ENCODE measurements at places on chromosomes 6 and 20. TPM values are rescaled to one million over a fixed set of nuclear protein-coding genes. Genes with fewer than 3 reads are reported as not detected.

GRCh38 chr6:169198885-169199284 is 54.8 kb downstream of the THBS2 start:
- H3K27me3 ChIP-seq, result no peaks in the 10 kb centered on the region
- no peaks in the 10 kb centered on the region for H3K4me1 ChIP-seq

DNA sequence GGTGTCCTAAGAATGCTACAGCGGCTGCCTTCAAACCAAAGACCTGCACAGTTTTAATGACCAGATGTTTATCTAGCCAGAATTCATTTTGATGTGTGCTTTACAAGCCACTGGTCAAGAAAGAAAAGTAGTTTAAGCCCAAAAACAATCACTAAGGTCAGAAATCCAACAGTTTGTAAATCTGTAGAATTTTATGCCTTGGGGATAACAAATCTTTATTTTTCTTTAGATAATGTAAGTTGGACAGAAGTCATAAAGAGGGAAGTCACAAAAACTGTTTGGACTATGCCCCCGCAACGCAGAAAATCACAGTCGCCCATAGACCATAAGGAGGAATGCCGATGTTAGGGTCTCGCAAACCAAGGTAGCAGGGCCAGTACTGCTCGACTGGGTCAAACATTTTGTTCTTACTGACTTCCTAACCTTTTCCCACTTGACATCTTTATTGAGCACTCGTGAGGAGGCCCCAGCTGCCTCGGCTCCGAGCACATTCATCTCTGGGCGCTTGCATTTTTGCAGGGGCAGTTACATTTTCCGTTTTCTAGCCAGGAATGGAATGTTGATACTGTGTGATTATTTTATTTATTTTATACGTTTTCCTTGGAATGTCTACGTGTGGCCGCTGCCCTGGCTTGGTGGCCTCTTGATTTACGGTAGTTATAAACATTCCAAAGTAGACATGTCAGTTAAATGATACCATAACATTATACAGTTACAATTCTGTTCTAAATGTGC is 56.7 kb upstream of the APCDD1L start:
- no peak for DNase-seq
- no peaks in the 10 kb centered on the region for H3K36me3 ChIP-seq
- H3K27ac ChIP-seq, result no peak overlapping the region
- no peaks in the 10 kb centered on the region for H3K4me1 ChIP-seq
- H3K4me3 ChIP-seq, result no peak overlapping the region

GRCh38 chr20:5945963-5946362 is 4.4 kb downstream of the TRMT6 start:
- no peak for DNase-seq
- no peak overlapping the region for H3K27ac ChIP-seq
- H3K36me3 ChIP-seq, result peaks cover 53% of the 10 kb centered on the region
- peaks cover 8% of the 10 kb centered on the region for H3K4me1 ChIP-seq
- H3K27me3 ChIP-seq, result no peaks in the 10 kb centered on the region

- no peaks in the 10 kb centered on the region for H3K36me3 ChIP-seq
- no peaks in the 10 kb centered on the region for H3K4me1 ChIP-seq
- no peak overlapping the region for H3K27ac ChIP-seq
Observed at GRCh38 chr6:72588155-72588554, 33.7 kb upstream of the KCNQ5 start.

DNA sequence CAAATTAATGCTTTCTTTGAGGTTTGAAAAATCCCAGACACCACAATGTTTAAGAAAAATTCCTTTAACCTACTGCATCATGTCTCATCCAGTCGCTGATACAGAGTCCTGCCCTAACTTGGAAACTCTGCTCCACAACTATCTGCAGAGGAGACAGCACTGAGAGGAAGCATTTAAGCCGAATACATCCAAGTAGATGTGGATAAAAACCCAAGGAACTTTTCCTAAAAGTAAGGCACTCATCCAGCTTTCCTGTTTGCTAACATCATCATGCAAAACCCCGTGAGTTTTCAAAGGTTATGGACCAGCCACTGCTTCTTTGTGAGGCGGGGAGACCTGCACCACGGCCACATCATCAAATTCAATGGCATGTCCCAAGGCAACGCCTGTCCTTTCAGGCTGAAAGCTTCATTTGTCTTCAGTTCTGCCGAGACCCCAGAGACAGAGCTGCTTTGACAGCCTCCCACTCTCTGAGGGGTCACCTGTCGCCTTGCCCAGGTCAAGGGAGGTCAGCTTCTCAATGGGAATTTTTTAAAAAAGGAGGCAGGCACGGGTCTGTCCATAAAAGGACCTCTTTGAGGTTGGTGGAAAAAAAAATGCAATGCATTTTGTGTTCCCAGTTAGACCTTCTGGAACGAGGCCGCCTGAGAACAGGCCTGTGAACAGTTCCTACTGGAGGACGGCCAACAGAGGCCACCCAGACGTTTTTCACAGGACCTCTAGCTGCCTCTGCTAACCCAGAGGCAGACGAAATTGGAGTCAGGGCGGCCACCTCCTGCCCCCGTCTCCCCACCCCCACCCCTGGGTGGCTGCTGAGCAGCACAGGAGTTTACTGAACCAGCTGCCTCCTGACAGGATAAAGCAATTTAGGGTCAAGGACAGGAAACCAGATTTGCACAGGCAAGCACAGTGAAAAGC is 142.5 kb upstream of the HDDC2 start:
- DNase-seq, result peak; percentile 4
- peak overlapping the region; percentile 64 for H3K27ac ChIP-seq
- no peaks in the 10 kb centered on the region for H3K27me3 ChIP-seq
- no peaks in the 10 kb centered on the region for H3K4me1 ChIP-seq

DNA sequence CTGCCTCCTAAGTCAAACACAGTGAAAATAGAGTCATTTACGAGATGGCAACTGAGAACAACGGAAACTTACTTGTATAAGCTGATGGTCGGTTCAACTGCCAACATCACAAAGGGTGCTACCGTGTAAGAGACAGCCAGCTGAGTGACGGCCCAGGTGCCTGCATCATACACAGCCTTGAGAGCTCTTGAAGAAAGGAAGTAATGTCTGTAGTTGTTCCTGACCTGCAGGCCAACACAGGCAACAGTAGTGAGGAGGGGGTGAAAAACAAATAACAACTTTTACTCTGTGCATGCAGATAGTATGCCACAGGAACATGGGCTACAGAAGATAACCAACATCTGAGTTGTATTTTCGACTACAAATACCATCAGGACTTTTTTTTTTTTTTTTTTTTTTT is 102.7 kb downstream of the MBOAT1 start:
- no peak for DNase-seq
- no peak overlapping the region for H3K27ac ChIP-seq
- H3K4me1 ChIP-seq, result no peaks in the 10 kb centered on the region
- H3K4me3 ChIP-seq, result no peak overlapping the region

The SIRPB1 gene
- total RNA-seq, result 0.20 TPM

DNA sequence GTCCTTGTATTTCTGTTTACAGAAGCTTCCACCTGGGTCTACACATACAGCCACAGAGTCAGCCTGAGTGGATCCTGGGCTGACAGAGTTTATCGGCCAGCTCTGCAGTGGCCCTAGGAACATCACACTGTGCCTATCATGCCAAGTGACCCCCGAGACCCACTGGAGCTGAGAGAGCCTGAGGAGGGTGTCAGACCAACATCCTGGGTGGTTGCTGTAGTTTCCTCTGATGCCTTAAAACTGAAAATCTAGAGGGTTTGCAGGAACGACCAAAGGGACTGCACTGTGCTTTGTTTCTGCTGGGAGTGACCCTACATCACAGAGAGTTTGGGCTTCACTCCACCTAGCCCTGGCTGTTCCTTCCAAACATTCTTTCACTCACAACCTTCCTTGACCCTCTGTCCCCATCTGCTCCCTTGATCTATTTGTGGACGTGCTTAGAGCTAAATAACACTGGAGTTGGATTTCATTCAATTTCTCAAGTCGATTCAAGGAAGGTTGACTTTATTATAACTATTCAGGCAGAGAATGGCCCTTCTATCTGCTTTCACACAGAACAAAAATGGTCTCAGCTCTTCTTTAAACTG is 18.1 kb downstream of the MYLK4 start:
- H3K4me3 ChIP-seq, result no peak overlapping the region
- H3K27me3 ChIP-seq, result no peaks in the 10 kb centered on the region
- peaks cover 36% of the 10 kb centered on the region for H3K4me1 ChIP-seq
- DNase-seq, result no peak

DNA sequence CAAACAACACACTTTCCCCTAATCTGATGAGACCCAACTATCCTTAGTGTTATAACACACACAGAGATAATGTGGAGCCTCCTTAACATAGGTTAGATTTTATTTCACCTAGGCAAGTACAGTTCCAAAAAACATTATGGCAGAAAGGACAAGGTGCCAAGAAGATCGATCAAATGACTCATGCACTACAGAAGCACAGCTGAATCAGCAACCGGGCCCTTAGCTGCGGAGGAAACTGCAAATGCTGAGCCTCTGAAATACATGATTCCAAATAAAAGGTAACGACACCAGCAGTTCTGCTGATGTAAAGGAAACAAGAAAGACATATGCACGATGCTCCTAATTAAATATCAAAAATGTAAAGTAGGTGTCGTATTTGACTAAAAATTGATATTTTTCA is 19.9 kb upstream of the MUC21 start:
- H3K27ac ChIP-seq, result no peak overlapping the region
- no peaks in the 10 kb centered on the region for H3K36me3 ChIP-seq
- H3K4me1 ChIP-seq, result no peaks in the 10 kb centered on the region
- no peak overlapping the region for H3K4me3 ChIP-seq

The SLC44A4 gene
- total RNA-seq, result not detected

The KCNG1 gene
- total RNA-seq, result not detected

The FKBP1C gene
- 0.20 TPM for total RNA-seq

DNA sequence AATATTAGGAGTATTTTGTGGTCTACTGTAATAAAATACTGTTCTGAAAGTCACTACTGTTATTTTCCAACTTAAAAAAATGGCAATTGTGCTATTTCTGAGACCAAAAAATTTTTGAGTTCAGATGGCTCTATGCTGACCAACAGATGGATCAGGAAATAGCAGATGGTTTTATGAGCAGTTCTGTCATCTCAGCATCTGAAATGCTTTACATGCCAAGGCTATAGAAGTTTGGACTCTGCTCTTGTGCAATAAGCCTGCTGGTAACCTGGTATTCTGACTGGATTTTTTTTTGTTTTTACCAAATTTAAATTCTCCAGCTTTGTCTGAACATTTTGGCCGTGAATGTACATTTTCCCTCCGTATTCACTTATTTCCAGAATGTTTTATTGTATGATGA is 1127.5 kb downstream of the GRIK2 start:
- H3K4me1 ChIP-seq, result no peaks in the 10 kb centered on the region
- no peaks in the 10 kb centered on the region for H3K27me3 ChIP-seq
- H3K36me3 ChIP-seq, result no peaks in the 10 kb centered on the region
- H3K4me3 ChIP-seq, result no peak overlapping the region
- DNase-seq, result no peak
- no peak overlapping the region for H3K27ac ChIP-seq

GRCh38 chr6:137738931-137739504 is 128.0 kb upstream of the TNFAIP3 start:
- no peak overlapping the region for H3K4me3 ChIP-seq
- no peaks in the 10 kb centered on the region for H3K27me3 ChIP-seq
- no peaks in the 10 kb centered on the region for H3K36me3 ChIP-seq

GRCh38 chr6:168129292-168130167 is 50.5 kb upstream of the FRMD1 start:
- no peaks in the 10 kb centered on the region for H3K27me3 ChIP-seq
- no peak overlapping the region for H3K27ac ChIP-seq
- no peak overlapping the region for H3K4me3 ChIP-seq
- H3K36me3 ChIP-seq, result no peaks in the 10 kb centered on the region
- peaks cover 6% of the 10 kb centered on the region for H3K4me1 ChIP-seq

DNA sequence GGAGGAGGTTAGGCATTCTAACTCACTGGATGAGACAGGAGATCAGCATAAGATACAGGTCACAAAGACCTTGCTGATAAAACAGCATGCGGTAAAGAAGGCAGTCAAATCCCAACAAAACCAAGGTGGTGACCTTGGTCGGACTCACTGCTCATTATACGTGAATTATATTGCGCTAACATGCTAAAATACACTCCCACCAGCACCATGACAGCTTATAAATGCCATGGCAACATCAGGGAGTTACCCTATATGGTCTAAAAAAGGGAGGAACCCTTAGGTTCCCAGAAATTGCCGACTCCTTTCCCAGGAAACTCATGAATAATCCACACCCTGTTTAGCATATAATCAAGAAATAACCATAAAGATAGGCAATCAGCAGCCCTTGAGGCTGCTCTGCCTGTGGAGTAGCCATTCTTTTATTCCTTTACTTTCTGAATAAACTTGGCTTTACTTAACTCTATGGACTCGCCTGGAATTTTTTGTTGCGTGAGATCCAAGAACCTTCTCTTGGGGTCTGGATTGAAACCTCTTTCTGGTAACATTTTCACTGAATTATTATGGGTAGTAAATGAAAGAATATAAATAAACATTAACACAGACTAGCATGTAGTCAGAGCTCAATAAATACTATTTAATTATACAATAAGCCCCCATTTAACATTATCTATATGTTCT is 3.0 kb upstream of the LAMA4 start:
- H3K4me1 ChIP-seq, result peaks cover 8% of the 10 kb centered on the region
- no peaks in the 10 kb centered on the region for H3K27me3 ChIP-seq
- no peak for DNase-seq
- H3K4me3 ChIP-seq, result no peak overlapping the region

GRCh38 chr20:6599876-6600735 is 167.4 kb upstream of the BMP2 start:
- H3K4me1 ChIP-seq, result peaks cover 15% of the 10 kb centered on the region
- no peak overlapping the region for H3K27ac ChIP-seq
- no peaks in the 10 kb centered on the region for H3K27me3 ChIP-seq
- H3K36me3 ChIP-seq, result no peaks in the 10 kb centered on the region
- H3K4me3 ChIP-seq, result no peak overlapping the region

The TRAPPC3L gene
- not detected for total RNA-seq

The LY6G6F gene
- not detected for total RNA-seq

The SLC32A1 gene
- total RNA-seq, result not detected

DNA sequence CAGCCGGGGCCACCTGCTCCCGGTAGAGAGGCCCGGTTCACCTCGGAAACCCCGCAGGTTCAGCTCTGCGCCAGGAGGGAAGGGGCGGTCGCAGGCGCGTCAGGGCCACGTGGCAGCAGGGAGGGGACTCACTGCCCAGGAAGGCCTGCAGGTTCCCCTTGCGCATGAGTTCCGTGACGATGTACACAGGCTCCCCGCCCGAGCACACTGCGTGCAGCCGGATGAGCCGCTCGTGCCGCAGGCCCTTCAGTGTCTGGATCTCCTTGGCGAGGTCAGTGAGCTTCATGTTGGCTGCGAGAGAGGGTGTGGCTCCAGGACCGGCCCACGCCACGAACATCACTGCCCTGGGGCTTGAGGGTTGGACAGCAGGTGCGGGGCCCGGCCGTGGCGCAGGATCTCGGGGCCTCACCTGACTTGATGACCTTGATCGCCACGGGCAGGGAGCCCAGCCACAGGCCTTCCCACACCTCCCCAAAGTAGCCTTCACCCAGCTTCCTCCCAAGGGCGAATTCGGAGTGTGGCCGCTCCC is 4.9 kb upstream of the PTK6 start:
- peaks cover 10% of the 10 kb centered on the region for H3K27me3 ChIP-seq
- no peak overlapping the region for H3K4me3 ChIP-seq
- H3K36me3 ChIP-seq, result no peaks in the 10 kb centered on the region
- H3K27ac ChIP-seq, result no peak overlapping the region

The PSMG4 gene
- 27.6 TPM for total RNA-seq

The CNR1 gene
- 5.7 TPM for total RNA-seq

GRCh38 chr6:107059606-107060005 is 31.6 kb downstream of the MTRES1 start:
- no peak overlapping the region for H3K4me3 ChIP-seq
- H3K36me3 ChIP-seq, result no peaks in the 10 kb centered on the region
- DNase-seq, result no peak
- H3K4me1 ChIP-seq, result peaks cover 1% of the 10 kb centered on the region
- no peak overlapping the region for H3K27ac ChIP-seq
